Progenitor cell of endocrine pancreas (in vitro differentiated cells): ENCODE measurements at places on chromosomes 1 and 21.

GRCh38 chr1:51344602-51345299 lies 14.4 kb upstream of the TTC39A start:
- peak; percentile 57 for DNase-seq

DNA sequence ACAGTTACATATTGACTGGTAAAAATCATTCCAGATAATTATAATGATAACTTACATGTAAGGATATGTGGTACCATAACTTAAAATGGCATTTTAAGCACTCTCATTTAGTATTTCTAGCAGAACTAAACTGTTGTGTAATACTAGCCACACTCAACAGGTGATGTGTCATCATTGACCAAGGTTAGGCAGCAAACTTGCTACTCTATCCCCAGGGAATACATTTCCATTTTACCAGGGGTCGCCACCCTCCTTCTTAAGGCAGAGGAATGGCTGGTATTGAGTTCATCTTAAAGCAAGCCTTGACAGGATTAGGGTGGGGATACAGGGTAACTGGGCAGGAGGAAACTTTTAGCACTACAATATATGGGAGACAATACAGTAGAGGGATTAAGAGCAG lies 259.8 kb upstream of the CAMK1G start:
- DNase-seq = no peak

DNA sequence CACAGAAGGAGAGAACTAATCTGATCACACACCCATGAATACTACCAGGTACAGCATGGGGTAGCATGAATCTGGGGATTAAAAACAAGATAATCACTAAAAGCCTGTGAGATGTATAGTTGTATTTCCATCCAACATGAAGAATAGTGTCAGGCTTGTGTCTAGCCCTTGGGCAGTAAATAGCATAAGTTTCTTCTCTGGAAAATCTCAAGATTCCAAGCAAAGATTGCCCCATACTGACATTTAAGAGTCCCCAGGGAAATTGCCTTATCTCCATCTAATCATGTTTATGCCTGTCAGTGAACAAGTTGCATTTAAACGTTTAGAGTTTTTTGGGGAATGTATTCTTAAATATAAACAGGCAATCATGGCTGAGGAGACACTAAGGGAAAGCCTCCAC lies 109.2 kb upstream of the SERTAD4 start:
- no peak for DNase-seq

DNA sequence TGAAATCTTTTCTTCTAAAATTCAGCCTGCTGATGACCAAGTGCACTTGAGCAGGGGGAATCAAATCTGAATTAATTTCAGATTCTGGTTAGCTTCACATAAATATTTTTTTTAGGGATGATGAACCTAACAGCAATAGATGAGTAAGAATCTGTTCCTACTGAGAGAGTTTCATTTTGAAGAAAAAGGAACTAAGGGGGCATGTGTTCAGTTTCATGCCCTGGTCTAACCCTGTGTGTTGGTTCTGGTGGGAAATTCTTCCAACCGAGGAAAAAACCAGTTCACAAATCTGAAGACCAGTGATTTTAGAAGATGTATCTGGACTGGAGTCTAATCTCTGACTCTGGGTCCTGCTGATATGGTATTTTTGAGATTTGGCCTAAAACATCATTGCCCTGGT lies 13.7 kb downstream of the SELL start:
- DNase-seq = no peak

DNA sequence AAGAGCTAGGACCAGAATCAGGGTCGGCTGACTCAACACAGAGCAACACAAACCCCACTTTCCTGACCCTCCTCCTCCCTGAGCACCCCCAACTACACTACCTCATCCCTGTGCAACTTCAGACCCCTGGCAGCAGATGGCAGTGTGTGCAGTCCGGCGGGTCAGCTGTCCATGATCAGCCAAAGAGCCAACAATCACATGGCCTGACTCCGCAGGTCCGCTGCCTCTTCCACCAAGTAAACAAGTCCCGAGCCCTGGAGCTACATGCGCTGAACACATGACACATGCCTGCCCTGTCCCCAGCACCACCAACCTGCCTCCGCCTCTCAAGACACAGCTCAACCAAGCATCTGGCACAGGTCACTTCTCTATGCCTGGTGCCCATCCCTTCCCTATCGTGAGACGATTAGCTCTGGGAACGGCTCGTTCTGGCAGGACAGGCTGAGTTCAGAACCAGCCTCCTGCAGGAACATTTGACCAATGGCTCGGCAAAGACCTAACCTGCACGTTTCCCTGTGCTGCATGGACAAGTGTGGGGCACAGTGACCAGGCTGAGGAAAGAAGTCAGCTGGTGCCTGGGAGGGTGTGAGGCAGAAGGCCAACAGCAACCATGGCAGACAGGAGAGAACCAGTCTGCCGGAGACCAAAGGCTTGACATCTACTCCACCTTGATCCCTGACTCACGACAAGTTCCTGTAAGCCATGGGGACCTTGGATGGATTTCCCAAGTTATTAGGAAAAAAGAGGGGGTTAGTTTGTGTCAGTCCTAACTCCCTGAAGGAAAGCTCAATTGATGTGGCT lies 60.3 kb downstream of the CD46 start:
- DNase-seq = no peak
